ENCODE measurements at places on chromosomes 13 and 19. TPM values are rescaled to one million over a fixed set of nuclear protein-coding genes. Genes with fewer than 3 reads are reported as not detected.

CRLF1 gene
- polyA plus RNA-seq, result 2.6 TPM

C19orf67 gene
- polyA plus RNA-seq, result not detected

MAST3 gene
- polyA plus RNA-seq, result 2.1 TPM

GPC5 gene
- 2.9 TPM for polyA plus RNA-seq

PBX4 gene
- polyA plus RNA-seq, result 0.63 TPM

FBXO17 gene
- 10.8 TPM for polyA plus RNA-seq

PSG3 gene
- 0.15 TPM for polyA plus RNA-seq

UTP14C gene
- polyA plus RNA-seq, result 13.2 TPM

NLRP12 gene
- polyA plus RNA-seq, result not detected

IGFL2 gene
- polyA plus RNA-seq, result not detected

All from AG04450 (cell line).